ENCODE measurements at places on chromosomes 16 and 17.

GRCh38 chr16:75682308-75682707 lies 5.5 kb upstream of the CPHXL2 start:
- no peak for DNase-seq

- no peak for DNase-seq
Observed at GRCh38 chr17:12627177-12627629, 38.5 kb upstream of the MYOCD start.

GRCh38 chr17:27356091-27356705 lies 62.3 kb downstream of the WSB1 start:
- no peak for DNase-seq

DNA sequence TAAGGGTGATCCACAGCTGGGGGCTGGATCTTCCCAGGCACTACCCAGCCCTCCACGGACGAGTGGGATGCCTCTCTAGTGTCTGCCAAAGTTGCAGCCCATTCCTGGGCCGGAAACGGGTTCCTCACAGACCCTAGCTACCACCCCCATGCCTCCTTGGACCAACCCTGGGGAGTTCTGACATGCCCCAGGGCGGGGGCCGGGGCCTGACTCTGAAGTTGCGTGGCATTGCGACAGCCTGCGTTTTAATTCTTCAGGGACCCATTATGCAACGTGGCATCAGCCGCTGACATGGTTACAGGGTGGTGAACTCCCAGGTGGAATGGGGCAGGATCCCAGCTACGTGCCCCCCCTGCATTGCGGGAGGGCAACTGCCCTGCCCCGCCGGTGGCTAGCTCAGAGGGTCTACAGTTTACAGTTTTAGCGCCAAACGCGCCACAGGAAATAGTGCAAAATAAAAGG lies 2.7 kb downstream of the CBX4 start:
- no peak for DNase-seq

DNA sequence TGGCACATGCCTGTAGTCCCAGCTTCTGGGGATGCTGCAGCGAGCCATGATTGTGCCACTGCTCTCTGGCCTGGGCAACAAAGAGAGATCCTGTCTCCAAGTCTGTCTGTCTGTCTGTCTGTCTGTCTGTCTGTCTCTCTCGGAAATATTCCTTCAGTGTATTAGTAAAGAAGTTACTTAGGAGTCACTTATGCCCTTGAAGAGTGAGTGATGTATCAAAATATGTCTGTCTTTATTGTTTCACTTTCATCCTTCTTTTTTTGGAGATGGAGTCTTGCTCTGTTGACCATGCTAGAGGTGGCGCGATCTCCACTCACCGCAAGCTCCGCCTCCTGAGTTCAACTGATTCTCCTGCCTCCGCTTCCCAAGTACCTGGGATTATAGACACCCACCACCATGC lies 410.5 kb downstream of the WWOX start:
- no peak for DNase-seq

DNA sequence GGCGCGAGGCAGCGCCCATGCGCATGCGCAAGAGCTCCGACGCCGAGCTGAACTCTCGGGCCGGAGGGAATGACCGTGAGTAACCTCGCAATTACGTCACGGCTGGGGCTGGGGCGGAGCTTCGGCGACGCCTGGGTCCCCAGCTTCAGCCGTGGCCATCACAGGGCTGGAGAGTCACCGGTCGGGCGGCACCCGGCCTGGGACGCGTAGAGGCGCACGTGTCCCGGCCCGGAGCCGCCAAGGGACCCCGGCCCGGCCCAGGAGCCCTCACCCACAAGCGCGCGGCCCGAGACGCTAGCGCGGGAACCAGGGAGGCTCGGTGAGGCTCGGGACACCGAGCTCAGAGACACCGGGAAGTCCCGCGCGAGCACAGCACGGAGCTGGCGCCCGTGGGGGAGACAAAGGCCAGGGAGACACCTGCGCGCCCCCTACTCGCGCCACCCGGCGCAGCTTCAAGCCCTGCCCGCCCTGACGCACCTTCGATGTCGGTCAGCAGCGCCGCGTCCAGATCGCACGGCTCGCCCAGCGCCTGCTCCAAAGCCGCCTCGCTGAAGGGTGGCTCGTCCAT lies 452 bp downstream of the SREBF1 start:
- DNase-seq, result peak; percentile 95

DNA sequence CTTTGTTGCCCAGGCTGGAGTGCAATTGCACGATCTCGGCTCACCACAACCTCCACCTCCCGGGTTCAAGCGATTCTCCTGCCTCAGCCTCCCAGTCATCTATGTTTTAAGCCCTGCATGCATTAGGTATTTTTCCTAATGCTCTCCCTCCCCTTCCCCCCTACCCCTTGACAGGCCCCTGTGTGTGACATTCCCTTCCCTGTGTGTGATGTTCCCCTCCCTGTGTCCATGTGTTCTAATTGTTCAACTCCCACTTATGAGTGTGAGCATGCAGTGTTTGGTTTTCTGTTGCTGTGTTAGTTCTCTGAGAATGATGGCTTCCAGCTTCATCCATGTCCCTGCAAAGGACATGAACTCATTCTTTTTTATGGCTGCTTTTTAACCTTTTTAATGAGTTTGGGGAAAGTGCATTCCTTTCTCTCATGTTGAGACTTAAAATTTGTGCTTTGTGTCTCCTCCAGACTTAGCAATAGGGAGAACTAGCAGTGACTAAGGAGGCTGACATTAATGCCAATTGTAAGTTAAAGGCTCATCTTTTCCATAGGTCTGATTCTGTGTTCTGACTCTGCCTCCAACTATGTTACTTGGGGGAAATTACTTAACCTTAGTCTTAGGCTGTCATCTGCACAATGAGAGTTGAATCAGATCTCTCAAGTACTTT lies 17.7 kb upstream of the PHAF1 start:
- DNase-seq, result no peak

DNA sequence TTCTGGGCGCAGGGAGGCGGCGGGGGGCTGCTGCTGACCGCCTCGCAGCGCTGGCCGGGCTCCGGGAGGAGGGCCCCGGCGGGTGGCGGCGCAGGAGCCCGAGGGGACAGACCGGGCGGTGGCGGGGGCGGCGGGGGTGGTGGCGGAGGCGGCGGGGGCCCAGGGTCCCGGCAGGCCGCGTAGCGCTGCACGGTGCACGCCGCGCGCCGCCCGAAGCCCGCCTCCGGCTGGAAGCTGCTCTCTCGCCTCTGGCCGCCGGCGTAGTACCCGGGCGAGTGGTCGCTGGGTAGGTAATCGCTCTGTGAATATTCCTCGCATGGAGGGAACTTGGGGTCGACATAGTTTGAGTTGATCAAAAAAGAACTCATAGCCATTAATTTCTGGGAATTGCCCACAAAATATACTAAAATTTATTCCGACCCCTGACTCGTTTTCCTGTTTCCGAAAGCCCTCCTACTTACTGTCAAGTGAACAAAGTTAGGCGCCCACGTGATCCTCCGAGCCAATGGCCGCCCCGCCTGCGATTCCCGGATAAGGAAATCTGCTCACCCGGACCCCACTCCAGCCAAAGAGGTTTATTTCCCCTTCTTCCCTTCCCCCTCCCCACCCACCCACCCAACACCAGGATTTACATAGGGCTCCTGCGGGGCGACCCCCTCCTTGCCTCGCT lies at the start of gene HOXB4:
Gene HOXB4, minus strand, starts transcription at position 405 of the 670 bp plus-strand sequence. Its CDS starts 31 bp downstream, at position 374.
- DNase-seq, result peak; percentile 52

- no peak for DNase-seq
Observed at GRCh38 chr17:52032454-52032853, 126.1 kb downstream of the CA10 start.

DNA sequence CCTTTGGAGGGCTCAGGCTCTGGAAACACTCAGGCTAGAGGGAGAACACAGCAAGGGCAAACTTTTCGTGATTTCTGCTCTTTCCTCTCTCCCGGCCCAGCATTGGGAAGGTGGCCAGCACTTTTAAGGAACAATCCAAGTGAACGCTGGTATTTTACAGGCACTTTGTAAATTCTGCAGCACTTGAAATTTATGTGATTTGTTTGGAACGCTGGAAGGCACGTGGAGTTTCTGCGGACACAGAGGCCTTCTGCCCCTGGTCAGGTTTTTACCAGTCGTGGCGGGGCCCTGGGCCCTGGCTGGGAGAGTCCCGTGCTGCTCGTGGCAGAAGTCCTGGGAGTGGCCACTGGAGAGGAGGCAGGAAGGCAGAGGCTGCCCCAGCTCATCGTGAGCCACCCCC lies 188.6 kb downstream of the ENGASE start:
- no peak for DNase-seq

DNA sequence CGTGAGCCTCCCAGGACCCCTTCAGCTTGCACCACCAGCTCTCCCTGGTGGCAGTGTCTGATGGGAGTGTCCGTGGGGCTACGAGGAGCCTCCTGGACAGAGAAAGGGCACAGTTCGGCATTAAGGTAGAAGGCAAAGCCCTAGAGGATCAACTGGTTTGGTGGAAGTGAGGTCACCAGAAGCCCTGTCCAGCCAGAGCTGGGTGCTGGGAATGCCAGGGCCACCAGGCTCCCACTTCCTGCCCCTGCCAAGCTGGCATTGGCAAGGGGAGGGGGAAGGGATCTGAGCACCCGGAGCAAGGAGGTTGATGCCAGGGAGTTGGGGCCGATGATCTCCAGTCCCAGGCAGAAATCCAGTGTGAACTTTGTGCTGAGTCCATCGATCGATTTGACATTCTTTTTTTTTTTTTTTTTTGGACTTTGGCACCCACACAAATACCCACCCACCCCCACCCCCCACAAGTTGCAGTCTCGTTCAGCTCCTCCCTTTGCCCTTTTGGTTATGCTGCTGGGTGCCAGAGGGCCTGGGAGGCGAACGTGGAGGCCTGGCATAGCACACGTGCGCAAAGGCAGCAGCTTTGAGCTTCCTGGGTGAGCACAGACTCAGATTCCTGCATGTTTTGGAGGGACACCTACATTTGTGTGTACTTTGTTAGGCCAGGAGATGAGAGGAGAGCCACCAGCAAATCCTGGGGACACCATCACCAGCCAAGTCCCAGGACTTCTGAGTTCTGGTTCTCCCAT lies 2.1 kb downstream of the NHERF1 start:
- DNase-seq, result no peak

- DNase-seq, result no peak
Observed at GRCh38 chr16:77822661-77823060, 34.3 kb downstream of the VAT1L start.

DNA sequence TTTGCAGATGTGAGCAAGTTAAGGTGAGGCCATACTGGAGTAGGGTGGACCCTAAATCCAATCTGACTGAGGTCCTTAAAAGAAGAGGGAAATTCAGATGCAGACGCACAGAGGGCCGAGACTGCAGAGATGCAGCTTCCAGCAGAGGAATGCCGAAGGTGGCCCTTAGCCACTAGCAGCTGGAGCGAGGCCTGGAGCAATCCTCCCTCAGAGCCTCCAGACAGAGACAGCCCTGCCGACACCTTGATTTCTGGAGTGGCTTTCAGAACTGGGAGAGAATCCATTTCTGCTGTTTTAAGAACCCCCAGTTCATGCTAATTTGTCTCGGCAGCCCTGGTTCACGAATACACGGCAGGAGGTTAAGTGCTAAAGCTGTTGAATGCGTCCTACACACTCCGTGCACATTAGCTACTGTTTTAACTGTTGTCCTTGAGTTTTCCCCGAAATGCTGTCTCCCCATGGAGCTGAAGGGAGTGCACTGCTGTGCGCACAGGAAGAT lies 135.5 kb downstream of the IRF8 start:
- no peak for DNase-seq

DNA sequence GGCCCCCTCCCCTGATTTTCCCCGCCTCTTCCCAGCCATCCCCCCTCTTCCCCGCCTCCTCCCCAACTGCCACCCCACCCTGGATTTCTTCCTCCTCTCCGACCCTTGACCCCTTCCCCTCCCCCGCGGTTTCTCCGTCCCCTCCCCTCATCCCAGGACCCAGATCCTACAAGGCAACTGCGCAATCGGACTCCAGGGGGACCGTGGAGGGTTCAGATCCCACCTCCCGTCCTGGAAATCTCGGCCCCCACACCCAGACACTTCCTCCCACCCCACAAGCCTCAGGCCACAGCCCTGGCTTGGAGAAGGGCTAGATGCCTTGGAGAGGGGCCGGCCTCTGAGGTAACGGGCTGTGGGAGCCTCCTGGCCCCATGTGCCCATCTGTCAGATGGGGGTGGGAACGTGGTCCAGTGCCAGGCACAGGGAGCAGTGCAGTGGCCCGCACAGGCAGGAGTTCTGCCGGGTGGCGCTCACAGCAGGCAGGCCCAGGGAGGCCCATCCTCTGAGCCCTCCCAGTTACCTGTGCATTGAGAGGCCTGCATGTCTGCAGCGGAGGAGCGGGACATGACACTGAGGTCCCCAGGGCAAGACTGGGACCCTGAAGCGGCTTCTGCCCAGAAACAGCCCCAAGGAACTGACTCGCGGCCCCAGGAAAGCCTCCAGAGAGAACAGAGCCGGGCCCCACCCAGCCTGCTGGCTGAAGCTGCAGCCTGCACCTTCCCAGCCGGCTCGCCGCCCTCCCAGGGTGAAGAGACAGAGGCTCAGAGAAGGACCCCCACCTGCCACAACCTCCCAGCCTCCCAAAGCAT lies 16.7 kb downstream of the ZNF423 start:
- DNase-seq, result no peak

DNA sequence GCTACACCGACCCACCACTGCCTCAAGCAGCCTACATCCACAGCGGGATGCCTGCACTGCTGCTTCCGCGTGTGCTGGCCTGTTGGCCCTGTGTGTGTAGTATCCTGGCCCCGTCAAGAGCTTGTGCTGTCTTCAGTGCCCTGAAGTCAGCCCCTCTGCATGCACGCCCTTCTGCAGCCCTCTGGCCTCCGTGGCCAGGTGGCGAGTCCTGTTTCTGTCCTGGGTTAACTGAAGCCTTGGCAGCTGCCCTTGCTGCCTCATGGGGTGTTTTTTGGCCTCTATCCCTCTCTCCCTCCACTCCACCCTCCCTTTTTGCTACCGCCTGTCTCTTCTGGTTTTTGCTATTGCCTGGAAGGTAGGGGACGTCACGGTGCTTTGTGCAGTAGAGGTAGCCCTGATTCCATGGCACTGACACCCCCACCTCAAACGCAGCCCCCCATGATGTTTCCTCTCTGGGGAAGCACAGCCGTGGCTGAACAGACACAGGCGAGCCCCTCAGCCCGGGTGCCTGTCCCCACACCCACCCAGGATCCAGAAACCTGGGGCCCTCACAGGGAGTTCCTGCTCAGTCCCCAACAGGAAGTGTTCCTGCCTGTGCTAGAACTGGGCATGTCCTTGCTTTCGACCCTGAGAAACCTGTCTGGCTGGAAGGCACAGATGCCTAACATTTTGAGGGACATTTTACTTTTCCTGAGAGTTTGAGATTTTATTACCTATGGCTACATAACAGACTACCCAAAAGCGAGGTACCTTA lies 18.8 kb upstream of the AMZ2 start:
- no peak for DNase-seq

- no peak for DNase-seq
Observed at GRCh38 chr17:64455993-64456885, 7.3 kb downstream of the MILR1 start.

GRCh38 chr16:68363658-68364521 lies 53.1 kb downstream of the PRMT7 start:
- no peak for DNase-seq

DNA sequence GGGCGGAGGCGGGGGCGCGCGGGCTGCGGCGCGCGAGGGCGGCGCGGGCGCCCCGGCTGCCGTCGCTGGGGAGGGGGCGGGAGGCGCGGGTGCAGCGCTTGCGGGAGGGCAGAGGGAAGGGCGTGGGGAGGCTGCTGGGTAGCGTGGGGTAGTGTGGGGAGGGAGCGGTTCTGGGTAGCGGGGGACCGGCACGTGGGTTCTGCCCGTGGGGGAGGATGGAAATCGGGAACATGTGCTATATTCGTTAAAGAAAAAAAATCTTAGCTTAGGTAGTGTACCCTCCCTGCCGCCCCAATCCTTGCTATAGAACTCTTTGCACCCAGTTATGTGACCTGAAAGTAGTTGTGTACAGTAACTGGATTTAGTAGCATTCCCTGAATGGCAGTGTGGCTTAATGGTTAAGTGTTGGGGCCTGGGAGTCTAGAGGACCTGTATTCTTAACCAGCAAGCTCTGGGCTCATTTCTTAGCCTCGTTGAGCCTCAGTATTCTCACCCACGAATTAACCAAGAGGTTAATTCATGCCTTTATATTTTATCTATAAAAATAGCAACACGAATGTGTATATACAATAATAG lies 646 bp downstream of the RABEP1 start:
- DNase-seq, result peak; percentile 80

Measured in stimulated activated CD4-positive, alpha-beta T cell treated with anti-CD3 and anti-CD28 coated beads, Interleukin-2, amount 100 ng/mL, for 4 hours (primary cell).